AG08396 (cell line): ENCODE measurements at places on chromosomes 6 and 20.

DNA sequence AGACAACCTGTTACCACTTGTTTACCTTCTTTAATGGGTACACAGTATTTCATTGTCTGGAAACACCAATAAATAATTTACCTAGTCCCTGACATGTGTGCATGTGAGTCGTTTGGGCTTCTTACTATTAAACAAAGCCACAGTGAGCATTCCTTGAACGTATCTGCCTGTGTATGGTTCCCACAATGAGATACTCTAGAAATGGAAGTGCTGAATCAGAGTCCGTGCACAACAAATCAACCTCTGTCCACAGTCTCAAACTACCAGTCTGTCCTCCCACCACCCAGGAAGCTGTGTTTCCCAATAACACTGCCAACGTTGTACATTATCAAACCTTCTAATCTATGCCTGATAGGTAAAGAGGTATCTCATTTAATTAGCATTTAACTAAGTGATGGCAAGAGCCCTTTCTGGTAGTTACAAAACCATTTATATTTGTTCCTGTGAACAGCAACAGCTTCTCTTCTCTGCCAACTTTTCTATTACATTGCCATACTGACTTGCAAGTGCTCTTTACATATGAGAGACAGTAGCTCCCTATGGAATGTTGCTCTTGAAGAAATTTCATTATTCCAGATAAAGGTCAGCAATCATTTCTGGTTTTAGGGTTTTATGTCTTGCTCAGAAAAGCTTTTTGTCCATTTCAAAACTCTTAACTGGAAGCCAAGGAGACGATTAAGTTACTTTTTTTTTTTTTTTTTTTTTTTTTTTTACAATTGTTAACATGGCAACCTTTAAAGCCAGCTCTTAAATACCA lies 14.7 kb downstream of the JAG1 start:
- no peak for DNase-seq

DNA sequence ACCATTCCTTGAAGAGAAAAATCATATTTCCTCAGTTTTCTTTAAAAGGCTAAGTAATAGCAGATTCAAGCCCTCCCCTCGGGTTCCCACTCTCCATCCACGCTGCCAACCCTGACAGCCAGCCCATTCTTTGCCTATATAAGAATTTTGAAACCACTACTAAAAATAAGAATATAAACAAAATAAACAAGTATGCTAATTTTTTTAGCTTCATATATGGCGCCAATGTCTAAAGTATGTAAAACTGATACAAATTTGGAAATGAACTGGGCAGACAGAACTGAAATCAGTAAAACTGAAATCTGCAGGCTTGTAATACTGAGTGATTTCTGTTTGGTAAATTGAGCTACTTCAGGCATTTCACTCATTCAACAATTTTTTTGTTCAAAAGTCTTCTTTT lies 19.0 kb downstream of the ELOVL2 start:
- DNase-seq: no peak

DNA sequence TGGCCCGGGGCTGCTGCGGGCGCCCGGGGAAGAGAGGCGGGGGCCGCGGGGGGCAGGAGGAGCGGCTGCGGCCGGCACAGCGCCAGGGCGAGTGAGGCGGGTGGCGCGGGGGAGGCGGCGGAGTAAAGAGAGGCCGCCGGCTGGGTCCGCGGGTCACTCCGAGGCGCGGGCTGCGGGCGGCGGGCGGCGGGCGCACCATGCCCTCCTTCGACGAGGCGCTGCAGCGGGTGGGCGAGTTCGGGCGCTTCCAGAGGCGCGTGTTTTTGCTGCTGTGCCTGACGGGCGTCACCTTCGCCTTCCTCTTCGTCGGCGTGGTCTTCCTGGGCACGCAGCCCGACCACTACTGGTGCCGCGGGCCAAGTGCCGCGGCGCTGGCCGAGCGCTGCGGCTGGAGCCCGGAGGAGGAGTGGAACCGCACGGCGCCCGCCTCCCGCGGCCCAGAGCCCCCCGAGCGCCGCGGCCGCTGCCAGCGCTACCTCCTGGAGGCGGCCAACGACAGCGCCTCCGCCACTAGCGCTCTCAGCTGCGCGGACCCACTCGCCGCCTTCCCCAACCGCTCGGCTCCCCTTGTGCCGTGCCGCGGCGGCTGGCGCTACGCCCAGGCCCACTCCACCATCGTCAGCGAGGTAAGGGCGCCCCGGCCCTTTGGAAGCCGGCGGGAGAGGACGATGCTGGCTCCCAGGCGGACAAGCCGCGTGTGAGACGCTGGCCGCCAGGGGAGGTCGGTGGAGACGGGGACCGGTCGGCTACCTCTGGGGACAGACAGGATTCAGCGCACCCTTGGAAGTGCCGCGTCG lies at the start of gene SLC22A3:
Gene SLC22A3 (plus strand): TSS at position 156 of the 797 bp plus-strand sequence. CDS start 42 bp downstream, at position 198.
- peak; percentile 32 for DNase-seq

GRCh38 chr6:31386977-31387376 lies 16.4 kb upstream of the MICA start:
- no peak for DNase-seq

DNA sequence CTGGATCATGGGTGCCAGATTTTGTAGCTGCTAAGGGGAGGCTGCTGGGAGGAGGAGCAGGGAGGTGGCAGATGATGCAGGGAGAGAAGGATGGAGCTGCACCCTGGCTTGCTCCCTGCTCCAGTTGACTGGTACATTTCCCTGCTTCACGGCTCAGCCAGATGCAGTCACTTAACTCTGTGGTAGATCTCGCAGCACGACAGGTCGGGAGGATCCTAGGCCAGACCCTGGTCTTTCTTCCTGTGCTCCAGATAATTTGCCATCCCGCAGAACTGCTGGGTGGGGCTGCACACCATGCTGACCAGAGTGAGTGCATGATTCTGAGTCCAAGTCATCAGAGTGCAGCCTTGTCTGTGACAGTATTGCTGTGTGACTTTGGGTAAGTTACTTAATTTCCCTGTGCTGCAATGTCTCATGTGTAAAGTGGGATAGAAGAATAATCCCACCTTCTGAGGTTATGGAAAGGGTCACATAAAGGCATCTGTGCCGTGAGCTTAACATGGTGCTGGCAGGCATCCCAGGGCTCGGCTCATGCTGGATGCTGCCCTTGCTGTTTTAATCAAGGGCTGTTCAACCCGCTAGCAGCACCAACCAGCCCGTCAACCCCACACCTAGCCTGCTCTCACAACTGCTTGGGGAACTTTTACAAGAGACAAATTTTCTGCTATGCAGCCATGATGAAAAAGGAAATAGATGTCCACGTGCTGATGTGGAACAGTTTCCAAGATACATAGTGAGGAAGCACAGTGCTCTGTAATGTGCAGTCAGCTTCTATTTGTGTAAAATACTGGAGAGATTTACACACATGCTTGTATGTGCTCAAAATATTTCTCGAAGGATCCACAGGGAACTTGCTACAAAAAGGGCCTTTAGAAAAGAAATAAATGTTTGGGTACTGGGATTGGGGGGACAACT lies 257.9 kb downstream of the CDH26 start:
- DNase-seq: no peak

GRCh38 chr6:63637865-63638445 lies 2.4 kb downstream of the PHF3 start:
- DNase-seq: no peak

GRCh38 chr6:16345449-16346330 lies 107.3 kb downstream of the GMPR start:
- peak; percentile 76 for DNase-seq

DNA sequence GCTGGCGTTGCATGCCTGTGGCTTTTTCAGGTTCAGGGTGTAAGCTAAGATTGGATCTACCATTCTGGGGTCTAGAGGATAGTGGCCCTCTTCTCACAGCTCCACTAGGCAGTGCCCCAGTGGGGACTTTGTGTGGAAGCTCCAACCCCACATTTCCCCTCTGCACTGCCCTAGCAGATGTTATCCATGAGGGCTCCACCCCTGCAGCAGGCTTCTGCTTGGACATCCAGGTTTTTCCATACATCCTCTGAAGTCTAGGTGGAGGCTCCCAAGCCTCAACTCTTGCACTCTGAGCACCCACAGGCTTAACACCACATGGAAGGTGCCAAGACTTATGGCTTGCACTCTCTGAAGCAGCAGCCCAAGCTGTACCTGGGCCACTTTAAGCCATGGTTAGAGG lies 76.6 kb upstream of the PRND start:
- DNase-seq: no peak

DNA sequence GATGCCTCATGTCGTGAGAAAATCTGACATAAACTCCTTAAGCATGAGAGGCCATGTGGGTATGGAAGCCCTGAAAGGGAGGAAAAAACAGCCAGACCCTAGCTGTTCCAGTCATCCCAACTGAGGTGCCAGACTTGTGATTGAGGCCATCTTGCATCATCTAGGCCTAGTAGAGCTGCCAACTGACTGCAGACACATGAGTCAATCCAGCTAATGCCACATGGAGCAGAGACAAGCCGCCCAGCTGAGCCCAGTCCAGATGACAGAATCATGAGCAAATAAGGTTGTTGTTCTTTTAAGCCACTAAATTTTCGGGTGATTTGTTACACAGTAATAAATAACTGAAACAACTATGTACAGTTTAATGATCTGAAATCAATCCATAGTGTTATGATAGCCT lies 680.9 kb downstream of the MAFB start:
- DNase-seq: no peak

- DNase-seq: no peak
Measured at GRCh38 chr6:151719070-151719469, 88.4 kb upstream of the ESR1 start.

- DNase-seq: no peak
Measured at GRCh38 chr20:53535878-53536277, 57.8 kb downstream of the ZNF217 start.

- no peak for DNase-seq
Measured at GRCh38 chr6:2943564-2943955, 27.8 kb downstream of the SERPINB6 start.

DNA sequence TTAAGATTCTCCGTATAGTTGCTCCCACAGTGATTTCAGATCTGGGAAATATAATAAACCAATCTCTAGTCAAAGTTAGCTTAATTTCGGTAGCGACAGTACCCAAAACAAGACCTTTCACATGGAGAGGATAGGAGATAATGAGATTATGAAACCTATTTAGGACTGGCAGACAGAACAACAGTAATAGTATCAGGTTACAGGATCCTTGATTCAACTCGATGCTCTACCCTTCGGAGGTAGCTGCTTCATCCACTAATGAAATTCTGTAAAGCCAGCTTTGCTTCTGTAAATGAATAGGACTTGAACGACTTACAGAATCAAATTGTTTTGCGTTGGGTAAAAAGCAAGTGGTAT lies 534 bp upstream of the AKIRIN2 start:
- DNase-seq: no peak

DNA sequence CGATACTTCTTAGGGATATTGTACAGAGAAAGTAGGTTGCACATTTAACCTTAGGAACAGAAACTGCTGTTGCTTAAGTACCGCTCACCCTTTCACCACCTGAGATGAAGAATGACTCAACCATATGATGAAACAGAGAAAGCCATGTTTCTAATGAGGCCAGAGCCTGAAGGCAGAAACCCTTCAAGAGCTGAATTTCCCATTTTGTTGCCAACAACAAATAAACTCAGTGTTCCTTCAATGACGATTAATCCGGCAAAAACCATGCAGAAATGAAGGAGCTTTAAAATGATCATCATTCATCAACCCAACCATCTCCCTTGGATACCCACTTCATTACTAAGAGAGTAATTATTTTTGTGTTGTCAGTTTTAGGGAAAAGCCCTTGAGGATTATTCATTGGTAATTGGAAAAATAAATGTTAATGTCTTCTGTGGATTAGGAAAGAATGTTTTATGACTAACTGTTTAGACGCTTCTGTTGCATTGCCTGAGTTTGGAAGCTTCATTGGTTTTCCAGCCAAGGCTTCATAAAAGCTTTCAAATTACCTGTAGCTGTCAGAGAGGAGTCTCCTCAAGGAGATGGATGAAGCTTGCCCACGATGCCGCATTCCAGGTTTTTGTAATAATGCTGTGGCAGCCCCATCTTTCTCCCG lies 112.1 kb upstream of the IYD start:
- no peak for DNase-seq

DNA sequence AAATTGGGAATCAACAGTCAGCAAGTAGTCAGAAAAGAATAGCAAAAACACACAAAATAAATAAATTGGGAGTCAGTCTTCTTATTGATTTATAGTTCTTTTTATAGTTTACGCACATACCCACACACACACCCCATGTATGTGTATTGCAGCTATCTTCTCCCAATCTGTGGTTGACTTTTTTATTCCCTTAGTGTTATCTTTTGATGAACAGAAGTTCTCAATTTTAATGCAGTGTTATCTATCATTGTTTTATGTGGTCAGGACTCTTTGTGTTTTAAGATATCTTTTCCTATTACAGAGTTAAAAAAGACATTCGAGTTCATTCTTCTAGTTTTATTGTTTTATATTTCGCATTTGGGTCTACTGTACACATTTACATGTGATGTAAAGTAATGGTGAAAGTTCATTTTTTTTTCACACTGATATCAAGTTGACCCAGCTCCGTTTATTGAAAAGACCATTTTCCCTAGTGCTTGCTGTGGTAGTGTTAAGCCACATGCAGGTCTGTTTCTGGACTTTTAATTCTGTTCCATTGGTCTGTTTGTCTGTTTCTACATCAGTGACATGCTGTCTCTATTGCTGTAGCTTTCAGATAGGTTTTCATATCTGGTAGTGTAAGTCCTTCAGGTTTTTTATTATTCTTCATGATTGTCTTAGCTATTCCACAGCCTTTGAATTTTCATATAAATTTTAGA lies 78.4 kb downstream of the ZFAND3 start:
- no peak for DNase-seq

DNA sequence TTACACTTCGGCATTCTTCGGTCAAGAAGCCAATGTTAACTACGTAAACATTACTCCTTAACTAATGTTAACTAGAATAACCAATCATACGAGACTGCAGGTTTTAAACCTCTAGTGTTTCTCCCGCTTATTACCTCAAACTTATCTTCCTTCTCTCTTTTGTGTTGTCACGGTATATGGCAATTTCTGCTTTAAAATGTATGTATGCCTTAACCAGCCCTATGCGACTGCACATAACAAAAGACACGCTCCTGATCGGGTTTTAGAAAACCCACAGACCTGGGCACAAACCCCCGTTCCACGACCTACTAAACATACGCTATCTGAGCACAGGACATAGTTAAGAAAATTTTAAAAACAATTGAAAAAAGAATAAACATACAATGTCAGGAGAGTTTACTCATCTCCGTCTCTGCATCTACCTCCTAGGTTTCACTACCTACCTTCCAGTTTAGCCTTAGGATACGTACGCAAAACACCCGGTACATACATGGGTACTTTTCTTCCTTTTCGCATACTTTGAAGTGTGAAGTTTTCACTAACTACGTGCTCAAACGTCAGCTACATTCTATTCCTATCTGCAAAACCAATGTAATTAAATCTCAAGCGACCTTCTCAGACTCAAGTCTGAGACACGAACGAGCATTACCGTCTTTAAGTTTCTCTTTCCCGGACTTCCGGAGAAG lies 1.1 kb downstream of the CD164 start:
- DNase-seq: peak; percentile 8

- DNase-seq: no peak
Measured at GRCh38 chr6:89323511-89323971, 8.4 kb upstream of the GABRR2 start.

GRCh38 chr6:143542888-143543287 lies 31.4 kb upstream of the FUCA2 start:
- no peak for DNase-seq
